Right renal pelvis (tissue), 4 donors: ENCODE measurements at places on chromosomes 3 and 15. TPM values are rescaled to one million over a fixed set of nuclear protein-coding genes. Genes with fewer than 3 reads are reported as not detected.

DNA sequence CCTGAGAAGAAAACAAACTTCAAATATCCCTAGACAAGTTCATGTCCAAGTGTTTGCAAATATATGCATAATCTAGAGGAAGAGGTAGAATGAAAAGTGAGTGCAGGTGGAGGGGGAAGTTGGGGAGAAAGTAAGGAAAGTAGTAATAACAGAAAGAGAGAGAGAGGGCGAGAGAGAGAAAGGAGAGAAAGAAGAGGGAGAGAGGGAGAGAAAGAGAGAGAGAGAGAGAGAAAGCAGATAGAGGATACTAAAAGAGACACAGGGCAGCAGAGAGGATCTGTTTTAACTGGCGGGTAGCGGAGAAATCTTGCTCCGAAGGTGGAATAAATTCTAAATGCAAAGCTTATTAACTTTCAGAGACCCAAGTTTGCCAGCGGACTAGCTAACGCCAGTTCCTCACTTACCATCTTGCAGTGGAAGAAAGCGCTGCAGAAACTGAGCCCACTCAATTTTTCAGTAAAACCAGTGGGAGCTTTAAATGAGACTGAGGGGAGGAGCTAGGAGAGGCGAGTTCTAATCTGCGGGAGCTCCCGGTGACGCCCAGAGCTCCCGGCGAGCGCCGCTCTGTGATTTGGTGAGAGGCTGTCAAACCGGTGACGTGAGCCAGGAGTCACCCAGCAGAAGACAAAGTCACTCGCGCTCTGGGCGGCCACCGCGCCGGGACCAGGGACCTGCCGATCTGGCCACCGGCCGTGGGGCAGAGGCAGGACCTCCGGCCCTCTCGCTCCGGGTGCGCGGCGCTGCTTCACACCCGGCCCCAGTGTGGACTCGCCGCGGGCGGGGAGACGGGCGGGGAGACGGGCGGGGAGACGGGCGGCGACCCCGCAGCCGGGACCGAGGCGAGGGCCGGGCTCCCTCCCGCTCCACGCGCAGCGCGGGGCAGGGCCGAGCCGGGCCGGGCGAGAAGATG is at the start of gene GMNC:
Gene GMNC, minus strand, starts transcription at position 486 of the 910 bp plus-strand sequence. Its CDS starts 79 bp downstream, at position 407.
- peak; percentile 53 for DNase-seq

The LRRIQ4 gene
- polyA plus RNA-seq = 0.16 TPM

DNA sequence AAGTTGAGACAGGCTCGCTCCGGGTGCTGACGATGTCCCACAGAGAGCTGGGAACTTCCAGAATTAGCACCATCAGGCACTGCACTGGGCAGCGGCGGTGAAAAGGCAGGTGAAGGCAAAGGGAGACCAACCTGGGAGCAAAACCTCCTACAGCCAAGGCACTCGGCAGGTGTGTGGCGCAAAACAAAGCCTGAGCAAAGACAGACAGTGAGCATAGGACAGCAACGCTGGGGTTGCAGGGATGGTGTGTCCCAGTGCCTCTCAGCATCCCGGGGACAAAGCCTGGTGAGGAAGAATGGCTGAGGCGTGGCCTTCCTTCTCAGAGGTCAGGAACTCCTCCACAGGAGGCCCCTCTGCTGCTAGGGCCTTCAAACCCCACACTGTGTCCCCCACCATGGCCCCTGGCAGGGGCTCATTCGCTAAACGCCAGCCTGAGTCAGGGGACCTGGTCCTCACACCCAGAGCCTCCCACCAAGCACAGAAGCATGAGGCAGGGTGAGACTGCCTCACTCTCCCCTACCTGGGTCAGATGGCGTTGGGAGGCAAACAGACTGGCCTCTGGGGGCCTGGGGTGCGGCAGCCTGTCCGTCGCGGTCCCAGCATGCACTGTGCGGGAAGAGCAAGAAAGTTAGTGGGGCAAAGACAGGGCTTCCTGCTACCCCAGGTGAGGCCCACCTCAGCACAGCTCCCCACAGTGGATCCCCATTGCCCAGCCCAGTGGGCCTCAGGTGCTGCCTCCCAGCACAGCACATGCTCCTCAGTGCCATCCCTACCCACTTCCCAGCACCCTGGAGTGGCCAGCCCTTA is 44.1 kb upstream of the LINGO1 start:
- DNase-seq = no peak

DNA sequence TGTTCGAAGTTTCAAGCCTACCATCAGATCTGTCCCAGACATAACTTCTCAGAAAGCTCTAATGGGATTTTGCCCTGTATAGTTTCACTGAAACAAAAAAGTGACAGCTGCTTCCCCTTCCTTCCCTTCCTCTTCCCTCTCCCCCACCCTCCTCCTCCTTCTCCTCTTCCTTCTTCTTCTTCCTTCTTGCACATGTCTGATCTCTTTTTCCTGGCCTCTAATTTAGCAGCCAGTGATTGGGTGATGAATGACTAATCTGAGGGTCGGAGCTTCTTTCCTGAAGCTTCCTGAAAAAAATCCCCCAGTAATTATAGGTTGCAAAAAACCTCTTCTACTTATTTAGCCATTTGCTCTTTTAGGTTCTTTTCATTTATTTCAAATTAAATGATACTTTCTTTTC is 168.7 kb downstream of the POTEB3 start:
- no peak for DNase-seq

GRCh38 chr3:11739706-11740105 is 96.0 kb upstream of the VGLL4 start:
- DNase-seq = no peak

- no peak for DNase-seq
Measured at GRCh38 chr15:31372635-31373091, 46.0 kb downstream of the KLF13 start.

GRCh38 chr15:75920079-75920478 is 16.4 kb downstream of the FBXO22 start:
- DNase-seq = no peak

The TGM4 gene
- not detected for polyA plus RNA-seq

DNA sequence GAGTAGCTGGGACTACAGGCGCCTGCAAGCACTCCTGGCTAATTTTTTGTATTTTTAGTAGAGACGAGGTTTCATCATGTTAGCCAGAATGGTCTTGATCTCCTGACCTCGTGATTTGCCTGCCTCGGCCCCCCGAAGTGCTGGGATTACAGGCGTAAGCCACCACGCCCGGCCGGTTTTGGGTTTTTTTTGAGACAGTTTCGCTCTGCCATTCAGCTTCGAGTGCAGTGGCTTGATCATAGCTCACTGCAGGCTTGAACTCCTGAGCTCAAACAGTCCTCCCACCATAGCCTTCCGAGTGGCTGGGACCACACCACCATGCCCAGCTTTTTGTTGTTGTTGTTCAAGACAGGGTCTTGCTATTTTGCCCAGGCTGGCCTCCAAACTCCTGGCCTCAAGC is 16.0 kb upstream of the SCAP start:
- DNase-seq = no peak

The SHQ1 gene
- 25.6 TPM for polyA plus RNA-seq

The XYLB gene
- polyA plus RNA-seq = 9.3 TPM

DNA sequence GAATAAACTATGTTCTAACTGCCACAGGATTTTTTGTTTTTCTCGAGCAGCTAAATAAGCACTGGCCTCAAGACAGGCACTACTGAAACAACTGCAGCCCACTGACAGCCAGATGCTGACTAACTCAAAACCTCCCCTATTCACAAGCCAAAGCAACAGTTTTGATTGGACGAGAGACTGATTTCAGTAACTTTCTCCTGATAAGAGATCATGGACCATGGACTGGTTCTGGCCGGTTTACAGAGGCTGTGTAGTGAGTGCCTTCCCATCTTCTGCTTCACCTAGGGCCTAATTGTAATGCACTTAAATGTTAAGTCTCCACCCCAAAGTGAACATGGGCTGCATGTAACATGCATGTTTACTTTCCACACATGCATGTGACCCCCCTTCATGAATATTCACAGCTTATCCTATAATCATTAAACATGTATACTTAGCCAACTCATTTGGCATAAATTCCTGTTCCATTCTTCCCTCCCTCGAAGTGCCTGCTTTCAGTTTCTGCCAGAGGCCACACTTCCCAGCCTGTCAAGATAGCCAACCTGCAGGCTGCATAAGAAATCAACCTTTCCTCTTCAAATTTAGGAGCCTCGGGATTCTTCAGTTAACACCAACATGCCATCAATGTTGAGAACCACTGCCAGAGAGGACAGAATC is 108.2 kb downstream of the ULK4 start:
- DNase-seq = no peak

DNA sequence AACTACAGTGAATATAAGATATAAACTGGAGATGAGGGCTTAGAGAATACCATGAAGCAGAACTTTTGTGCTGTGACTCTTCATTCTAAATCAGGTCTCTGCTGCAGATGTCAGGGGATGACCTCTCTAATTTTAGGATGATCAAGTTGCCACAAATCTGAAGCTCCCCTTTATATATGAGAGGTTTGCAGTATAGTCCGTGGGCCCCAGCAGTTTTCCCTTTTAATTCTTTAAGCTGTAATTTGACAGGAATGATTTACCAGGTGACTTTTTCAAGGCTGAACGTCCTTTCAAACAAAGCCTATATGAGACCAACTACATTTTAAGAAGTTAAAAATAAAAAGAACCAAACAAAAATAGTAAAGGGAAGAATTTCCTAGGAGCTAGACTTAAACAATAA is 4.9 kb upstream of the PLOD2 start:
- DNase-seq = no peak

- no peak for DNase-seq
Measured at GRCh38 chr15:85477061-85477460, 96.7 kb downstream of the AKAP13 start.

DNA sequence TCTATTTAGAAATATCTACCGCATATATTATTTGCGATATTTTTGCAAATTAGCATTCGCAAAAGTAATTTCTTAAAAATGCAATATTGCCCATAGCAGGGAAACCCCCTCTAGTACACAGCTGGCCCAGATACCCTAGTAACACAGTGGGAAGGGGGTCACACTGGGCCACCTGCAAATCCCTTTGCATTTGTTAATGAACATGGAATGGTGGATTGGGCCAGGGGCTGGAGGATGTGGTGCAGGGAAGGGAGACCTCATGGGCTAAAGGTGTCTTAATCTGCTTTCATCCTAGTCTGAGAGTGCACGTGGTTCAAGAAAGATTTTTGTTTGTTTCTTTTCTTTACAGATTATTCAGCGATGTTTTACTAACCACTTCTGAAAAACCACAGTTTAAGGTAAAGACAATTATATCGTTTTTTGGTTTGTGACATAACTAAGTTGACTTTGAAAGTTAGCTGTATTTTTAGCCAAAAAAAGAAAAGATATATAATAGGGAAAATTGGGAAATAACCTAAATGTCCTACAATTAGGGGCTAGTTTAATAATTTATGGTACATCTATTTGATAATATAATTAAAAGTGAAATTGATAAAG is 30.0 kb downstream of the PDHB start:
- DNase-seq = no peak

GRCh38 chr3:23959135-23959900 is 14.2 kb downstream of the NR1D2 start:
- DNase-seq = no peak

GRCh38 chr15:67144609-67145311 is 79.4 kb downstream of the SMAD3 start:
- DNase-seq = no peak

The CD200R1 gene
- 1.1 TPM for polyA plus RNA-seq

GRCh38 chr15:65323071-65323511 is 18.6 kb downstream of the RNU5B-1 start:
- DNase-seq = no peak

GRCh38 chr3:56890448-56891091 is 88.8 kb upstream of the ARHGEF3 start:
- DNase-seq = no peak

The WNT7A gene
- 0.05 TPM for polyA plus RNA-seq

GRCh38 chr15:76057332-76058000 is 2.3 kb upstream of the TMEM266 start:
- no peak for DNase-seq

The MYD88 gene
- 28.0 TPM for polyA plus RNA-seq

- no peak for DNase-seq
Measured at GRCh38 chr3:61650276-61650675, 88.9 kb downstream of the PTPRG start.

DNA sequence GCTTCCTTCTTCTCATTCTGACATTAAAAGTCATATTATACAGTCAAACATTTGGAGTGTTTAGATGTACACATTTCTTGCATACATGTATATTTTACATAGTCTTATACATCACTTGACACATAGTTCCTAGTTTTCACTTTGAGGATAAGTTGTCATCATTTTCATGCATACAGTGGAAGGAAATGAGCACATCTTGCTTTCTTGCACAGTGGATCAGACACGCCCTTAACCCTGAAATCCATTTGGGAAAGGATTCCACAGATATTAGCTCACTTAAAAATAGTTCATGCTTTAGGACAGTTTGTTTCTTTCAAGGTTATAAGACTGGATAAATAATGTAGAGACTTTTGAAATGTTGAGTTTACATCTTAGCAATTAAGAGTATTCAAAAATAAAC is 148.6 kb upstream of the MME start:
- no peak for DNase-seq

DNA sequence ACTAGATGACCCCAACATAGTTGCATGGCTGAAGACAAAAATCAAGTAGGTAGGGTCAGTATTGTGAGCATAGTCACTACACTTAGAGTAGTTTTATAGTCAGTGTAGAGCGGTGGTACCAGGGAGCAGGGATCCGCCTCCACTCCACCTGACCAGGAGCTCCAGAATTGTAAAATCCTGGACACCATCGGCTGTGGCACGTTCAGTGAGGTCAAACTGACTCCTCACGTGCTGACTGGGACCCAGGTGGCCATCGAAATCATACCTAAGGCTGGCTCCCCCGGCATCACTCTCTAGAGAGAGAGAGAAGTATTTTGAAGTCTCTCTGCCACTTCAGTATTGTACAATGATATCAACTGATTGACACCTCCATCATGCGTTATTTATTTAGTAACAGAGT is 59.7 kb upstream of the TAMM41 start:
- no peak for DNase-seq

DNA sequence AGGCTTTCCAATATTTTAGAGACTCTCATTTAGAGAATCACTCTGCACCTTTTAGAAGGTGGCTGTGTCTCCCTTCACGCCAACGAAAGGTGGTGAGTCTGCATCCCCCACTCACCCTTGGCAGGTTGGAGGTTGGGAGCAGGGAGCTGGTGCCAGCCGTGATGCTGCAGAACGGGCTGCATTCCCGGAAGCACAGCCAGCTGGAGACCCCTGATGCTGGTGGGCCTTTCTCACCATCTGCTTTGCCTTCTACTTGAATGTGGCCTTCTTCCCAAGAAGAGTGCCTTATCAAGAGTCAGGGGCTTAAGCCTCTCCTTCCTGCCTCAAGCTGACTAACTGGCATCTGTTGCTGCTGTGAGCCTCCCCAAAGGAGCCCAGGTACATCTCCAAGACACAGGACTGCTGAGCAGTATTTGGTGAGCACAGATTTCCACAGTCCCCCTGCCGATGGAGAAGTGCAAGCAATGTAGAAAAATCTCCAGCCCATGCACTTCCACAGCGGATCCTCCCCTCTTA is 17.7 kb upstream of the HEG1 start:
- no peak for DNase-seq

- DNase-seq = no peak
Measured at GRCh38 chr3:195258449-195259153, 12.4 kb downstream of the XXYLT1 start.

DNA sequence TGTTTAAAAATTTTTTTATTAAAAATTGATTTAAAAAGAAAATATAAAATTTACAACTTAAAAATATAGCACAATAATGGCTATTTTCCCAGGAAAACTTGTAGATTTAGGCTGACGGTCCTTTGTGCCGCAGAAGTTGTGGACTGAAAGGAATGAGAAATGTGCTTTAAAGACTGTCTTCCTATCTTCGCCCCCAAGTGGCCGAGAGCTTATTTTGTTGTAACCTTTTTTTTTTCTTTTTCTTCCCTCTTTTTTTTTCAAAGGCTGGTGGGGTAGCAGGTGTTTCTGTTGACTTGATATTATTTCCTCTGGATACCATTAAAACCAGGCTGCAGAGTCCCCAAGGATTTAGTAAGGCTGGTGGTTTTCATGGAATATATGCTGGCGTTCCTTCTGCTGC is 15.5 kb downstream of the SLC25A26 start:
- DNase-seq = no peak
